Breast epithelium (tissue), 4 donors: ENCODE measurements at places on chromosomes 5 and 9.

DNA sequence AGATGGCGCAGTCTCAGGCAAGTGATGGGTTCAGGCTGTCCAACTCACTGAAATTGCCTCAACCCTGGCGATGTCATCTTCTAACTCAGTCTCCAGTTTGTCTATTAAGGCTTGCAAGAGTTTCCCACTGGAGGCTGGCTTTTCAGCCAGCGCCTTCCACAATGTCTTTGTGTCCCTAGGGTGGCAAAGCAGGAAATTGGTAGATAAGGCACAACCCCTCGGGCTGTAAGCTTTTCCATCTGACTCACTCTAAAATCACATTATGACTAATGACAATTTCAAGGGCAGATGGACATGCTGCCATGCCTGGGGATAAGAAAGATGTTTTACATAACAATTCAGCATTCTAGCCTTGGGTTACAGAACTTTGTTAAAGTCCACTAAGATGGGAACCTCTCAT lies 61.9 kb downstream of the MROH2B start:
- H3K27me3 ChIP-seq = no peaks in the 10 kb centered on the region
- no peaks in the 10 kb centered on the region for H3K36me3 ChIP-seq
- no peak overlapping the region for H3K27ac ChIP-seq
- no peak overlapping the region for H3K4me3 ChIP-seq
- DNase-seq = no peak

- H3K27ac ChIP-seq = no peak overlapping the region
- no peaks in the 10 kb centered on the region for H3K4me1 ChIP-seq
- H3K27me3 ChIP-seq = no peaks in the 10 kb centered on the region
- H3K4me3 ChIP-seq = no peak overlapping the region
Observed at GRCh38 chr9:130472184-130472705, 27.5 kb downstream of the ASS1 start.

GRCh38 chr5:68288707-68289134 lies 73.2 kb downstream of the PIK3R1 start:
- H3K4me1 ChIP-seq = peaks cover 38% of the 10 kb centered on the region
- H3K27ac ChIP-seq = peak overlapping the region; percentile 94
- no peaks in the 10 kb centered on the region for H3K27me3 ChIP-seq
- H3K4me3 ChIP-seq = peak overlapping the region; percentile 38
- H3K36me3 ChIP-seq = no peaks in the 10 kb centered on the region
- no peak for DNase-seq

GRCh38 chr5:128334010-128334716 lies 203.9 kb downstream of the FBN2 start:
- H3K27me3 ChIP-seq = no peaks in the 10 kb centered on the region
- no peak for DNase-seq
- H3K4me1 ChIP-seq = no peaks in the 10 kb centered on the region
- H3K4me3 ChIP-seq = no peak overlapping the region
- no peak overlapping the region for H3K27ac ChIP-seq

GRCh38 chr9:15304632-15305031 lies 2.4 kb downstream of the TTC39B start:
- H3K4me3 ChIP-seq = no peak overlapping the region
- H3K27me3 ChIP-seq = no peaks in the 10 kb centered on the region
- no peak overlapping the region for H3K27ac ChIP-seq
- no peaks in the 10 kb centered on the region for H3K36me3 ChIP-seq
- no peaks in the 10 kb centered on the region for H3K4me1 ChIP-seq
- no peak for DNase-seq

GRCh38 chr5:172420235-172420939 lies 33.9 kb downstream of the SH3PXD2B start:
- no peak overlapping the region for H3K4me3 ChIP-seq
- peak; percentile 70 for DNase-seq
- H3K27me3 ChIP-seq = no peaks in the 10 kb centered on the region
- no peaks in the 10 kb centered on the region for H3K36me3 ChIP-seq
- H3K4me1 ChIP-seq = peaks cover 36% of the 10 kb centered on the region

GRCh38 chr5:171926311-171926710 lies 80.1 kb downstream of the FBXW11 start:
- H3K4me1 ChIP-seq = no peaks in the 10 kb centered on the region
- no peaks in the 10 kb centered on the region for H3K27me3 ChIP-seq
- H3K36me3 ChIP-seq = no peaks in the 10 kb centered on the region
- no peak overlapping the region for H3K4me3 ChIP-seq
- no peak overlapping the region for H3K27ac ChIP-seq

- DNase-seq = no peak
- no peaks in the 10 kb centered on the region for H3K27me3 ChIP-seq
- no peaks in the 10 kb centered on the region for H3K36me3 ChIP-seq
Observed at GRCh38 chr9:686321-686813, 155.1 kb upstream of the DMRT1 start.

DNA sequence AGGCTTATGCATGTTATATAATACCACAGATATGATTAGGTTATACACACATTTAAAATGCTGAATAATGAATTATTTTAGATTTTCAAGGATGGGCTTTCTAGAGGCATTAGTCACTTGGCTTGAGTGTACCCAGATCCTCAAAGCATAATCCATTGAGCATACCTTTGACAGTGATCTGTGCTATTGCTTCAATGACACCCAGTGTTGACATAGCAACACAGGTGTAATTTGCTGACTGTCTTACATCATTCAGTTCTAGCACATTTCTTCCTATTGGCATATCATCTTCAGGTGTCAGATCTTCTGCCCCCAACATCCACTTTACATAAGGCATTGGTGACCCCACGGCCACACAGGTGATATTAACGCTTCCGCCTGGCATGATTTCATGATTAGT lies 721.5 kb upstream of the DMAC1 start:
- no peaks in the 10 kb centered on the region for H3K36me3 ChIP-seq
- H3K27me3 ChIP-seq = no peaks in the 10 kb centered on the region
- no peaks in the 10 kb centered on the region for H3K4me1 ChIP-seq

GRCh38 chr5:154683101-154683880 lies 71.9 kb upstream of the LARP1 start:
- H3K36me3 ChIP-seq = no peaks in the 10 kb centered on the region
- H3K27ac ChIP-seq = peak overlapping the region; percentile 85
- no peaks in the 10 kb centered on the region for H3K27me3 ChIP-seq
- H3K4me1 ChIP-seq = no peaks in the 10 kb centered on the region
- peak overlapping the region; percentile 76 for H3K4me3 ChIP-seq
- no peak for DNase-seq
